Large intestine (tissue), 12 donors: ENCODE measurements at places on chromosomes 1 and 21. TPM values are rescaled to one million over a fixed set of nuclear protein-coding genes. Genes with fewer than 3 reads are reported as not detected.

The KCNT2 gene
- 3.5 TPM for polyA plus RNA-seq

The MROH9 gene
- not detected for polyA plus RNA-seq

The LCA5L gene
- polyA plus RNA-seq: 2.0 TPM

The CYP2J2 gene
- polyA plus RNA-seq: 21.3 TPM

The ST6GALNAC3 gene
- 18.0 TPM for polyA plus RNA-seq

The TSTD1 gene
- polyA plus RNA-seq: 60.9 TPM

The TAL1 gene
- 2.2 TPM for polyA plus RNA-seq

The EPHA10 gene
- 1.2 TPM for polyA plus RNA-seq

The SLFNL1 gene
- polyA plus RNA-seq: 0.85 TPM

The ADORA1 gene
- polyA plus RNA-seq: 0.55 TPM
